ENCODE measurements at places on chromosomes 6 and 20. TPM values are rescaled to one million over a fixed set of nuclear protein-coding genes. Genes with fewer than 3 reads are reported as not detected.

Gene COQ3
- total RNA-seq, result 14.4 TPM

Gene SPATA25
- 1.8 TPM for total RNA-seq

Gene CENPW
- total RNA-seq, result 42.7 TPM

Gene PNPLA1
- not detected for total RNA-seq
